ENCODE measurements at places on chromosomes 5 and 9. TPM values are rescaled to one million over a fixed set of nuclear protein-coding genes. Genes with fewer than 3 reads are reported as not detected.

Gene LMX1B
- total RNA-seq = 1.3 TPM

Gene BARHL1
- total RNA-seq = not detected

Gene ADGRD2
- not detected for total RNA-seq

Gene FSTL4
- 4.1 TPM for total RNA-seq

Gene RECK
- 6.5 TPM for total RNA-seq

Gene LVRN
- not detected for total RNA-seq

Gene PARP8
- 0.11 TPM for total RNA-seq

All from A549 treated with GW870086 at 1 μM for 4 hours (cell line).